ENCODE measurements at places on chromosomes 5 and 9.

- no peak for DNase-seq
Observed at GRCh38 chr5:74810915-74811314, 43.9 kb downstream of the NSA2 start.

DNA sequence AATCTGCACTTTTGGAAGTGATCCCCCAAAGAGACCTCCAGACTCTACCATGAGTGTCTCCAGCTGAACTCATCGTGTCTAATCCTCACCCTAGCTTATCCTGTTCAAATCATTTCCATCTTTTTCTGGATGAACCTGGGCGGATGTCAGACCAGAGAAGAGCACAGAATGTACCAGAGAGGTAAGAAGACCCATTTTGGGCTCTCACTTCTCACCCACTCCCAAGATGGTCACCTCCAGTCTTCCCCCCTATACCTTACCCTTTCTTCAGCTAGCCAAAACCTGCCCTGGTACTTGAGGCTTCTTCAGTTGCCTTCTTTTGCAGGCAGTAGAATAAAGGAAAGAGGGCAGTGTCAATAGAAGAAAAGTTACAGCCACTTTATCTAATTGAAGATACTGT is 27.9 kb upstream of the ANXA2R start:
- no peak for DNase-seq

DNA sequence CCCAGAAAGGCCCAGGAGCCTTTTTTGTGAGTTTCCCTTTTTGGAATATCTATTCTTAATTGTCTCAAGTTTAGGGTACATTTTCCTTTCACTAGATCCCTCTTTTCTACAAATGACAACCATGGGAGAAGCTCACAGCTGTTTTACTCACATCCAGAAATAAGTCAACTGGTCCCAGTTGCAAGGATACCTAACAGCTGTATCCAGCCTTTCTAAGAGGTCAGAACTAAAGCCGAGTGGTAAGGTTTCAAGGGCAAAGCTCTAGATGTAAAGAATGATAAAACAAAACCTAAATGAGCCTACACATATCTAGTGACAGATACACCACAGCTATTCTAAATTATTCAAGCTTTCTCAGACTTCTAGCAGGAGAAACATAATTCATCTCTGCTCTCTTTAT is 4.4 kb downstream of the FGF10 start:
- DNase-seq = no peak

DNA sequence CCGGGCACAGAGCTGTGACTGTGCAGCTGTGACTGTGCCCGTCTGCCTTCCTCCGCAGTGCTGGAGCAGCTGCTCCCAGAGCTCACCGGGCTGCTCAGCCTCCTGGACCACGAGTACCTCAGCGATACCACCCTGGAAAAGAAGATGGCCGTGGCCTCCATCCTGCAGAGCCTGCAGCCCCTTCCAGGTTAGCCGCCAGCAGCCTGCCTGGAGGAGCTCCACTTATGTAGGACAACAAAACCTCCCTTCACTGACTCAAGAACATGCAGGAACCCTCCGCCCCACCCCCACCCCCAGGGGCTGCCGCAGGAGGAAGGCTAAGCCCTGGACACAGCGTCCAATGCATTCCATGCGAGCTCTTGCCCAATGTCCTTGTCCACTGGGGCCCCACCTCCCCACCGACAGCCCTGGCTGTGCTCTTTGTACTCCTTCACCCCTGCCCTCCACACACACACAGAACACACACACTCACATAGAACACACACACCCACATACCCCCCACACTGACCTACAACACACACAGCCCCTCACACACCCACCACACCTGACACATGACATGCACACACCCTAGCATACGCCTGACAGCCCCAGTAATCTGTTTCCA is 27.9 kb downstream of the AFAP1L1 start:
- no peak for DNase-seq

- DNase-seq = no peak
Observed at GRCh38 chr9:88923653-88924288, 67.5 kb upstream of the S1PR3 start.

DNA sequence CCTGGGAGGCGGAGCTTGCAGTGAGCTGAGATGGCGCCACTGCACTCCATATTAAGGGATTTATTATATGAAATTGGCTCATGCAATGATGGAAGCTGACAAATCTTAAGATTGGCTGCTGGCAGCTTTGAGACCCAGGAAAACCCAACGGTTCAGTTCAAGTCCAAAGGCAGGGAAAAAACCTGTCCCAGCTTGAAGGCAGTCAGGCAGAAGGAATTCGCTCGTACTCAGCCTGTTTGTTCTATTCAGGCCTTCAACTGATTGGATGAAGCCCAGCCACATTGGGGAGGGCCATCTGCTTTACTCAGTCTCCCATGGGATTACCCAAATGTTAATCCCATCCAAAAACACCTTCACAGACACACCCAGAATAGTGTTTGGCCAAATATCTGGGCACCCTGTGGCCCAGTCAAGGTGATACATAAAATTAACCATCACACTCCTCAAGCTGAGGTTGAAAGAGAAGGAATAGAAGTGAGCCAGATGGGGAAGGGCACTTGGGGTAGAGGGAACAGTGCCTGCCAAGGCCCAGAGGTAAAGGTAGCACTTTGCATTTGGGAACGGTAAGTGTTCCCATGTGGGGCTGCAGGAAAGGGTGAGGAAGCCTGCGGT is 8.5 kb upstream of the ORM1 start:
- DNase-seq = no peak

DNA sequence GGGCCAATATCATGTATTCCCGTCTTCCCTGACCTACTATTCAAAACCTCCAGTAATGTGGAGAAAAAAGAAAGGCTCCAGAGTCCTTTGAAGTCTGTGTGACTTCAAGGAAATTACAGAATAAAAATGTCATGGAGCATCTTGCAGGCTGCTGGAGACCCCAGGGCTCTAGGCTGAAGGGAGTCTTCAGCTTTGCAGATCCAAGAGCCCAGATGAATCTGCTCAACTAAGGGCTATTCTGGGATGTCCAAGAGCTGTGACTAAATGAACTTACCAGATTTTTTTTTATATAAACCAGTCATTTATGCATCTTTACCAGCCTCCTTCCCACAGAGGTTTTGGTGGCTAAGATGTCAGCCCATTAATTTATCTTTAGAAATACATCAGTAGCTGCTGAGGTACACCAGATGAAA is 167.3 kb downstream of the MUSK start:
- DNase-seq = no peak

DNA sequence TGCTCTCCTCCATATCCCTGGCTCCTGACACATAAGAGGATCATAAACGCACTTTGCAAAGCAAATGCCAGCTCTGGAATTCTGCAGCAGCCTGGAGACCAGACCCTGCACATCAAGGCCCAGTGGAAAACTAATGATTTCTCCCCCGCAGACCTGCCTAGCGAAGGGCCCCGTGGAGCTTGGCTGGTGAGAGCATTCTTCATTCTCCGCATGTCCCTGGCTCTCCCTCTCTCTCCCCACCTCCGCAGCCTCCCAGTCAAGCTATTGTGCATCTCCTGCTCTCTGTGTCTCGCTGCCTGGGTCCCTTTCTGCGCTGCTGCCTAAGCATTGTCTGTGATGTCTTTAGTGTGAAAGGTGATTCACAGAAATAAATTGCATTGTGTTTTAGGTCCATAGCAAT is 46.7 kb downstream of the GRIA1 start:
- no peak for DNase-seq

- no peak for DNase-seq
Observed at GRCh38 chr5:154059039-154059430, 20.3 kb downstream of the MFAP3 start.

GRCh38 chr9:120693700-120694008 is 20.6 kb downstream of the MEGF9 start:
- DNase-seq = no peak

GRCh38 chr5:178350361-178351220 is 118.0 kb upstream of the PHYKPL start:
- no peak for DNase-seq

GRCh38 chr5:10556289-10556807 is 7.5 kb upstream of the ANKRD33B start:
- no peak for DNase-seq

GRCh38 chr5:32251871-32252458 is 60.8 kb downstream of the MTMR12 start:
- DNase-seq = no peak

GRCh38 chr9:111744363-111744762 is 50.4 kb downstream of the SHOC1 start:
- no peak for DNase-seq

- DNase-seq = no peak
Observed at GRCh38 chr5:2110137-2110933, 227.6 kb upstream of the IRX4 start.

DNA sequence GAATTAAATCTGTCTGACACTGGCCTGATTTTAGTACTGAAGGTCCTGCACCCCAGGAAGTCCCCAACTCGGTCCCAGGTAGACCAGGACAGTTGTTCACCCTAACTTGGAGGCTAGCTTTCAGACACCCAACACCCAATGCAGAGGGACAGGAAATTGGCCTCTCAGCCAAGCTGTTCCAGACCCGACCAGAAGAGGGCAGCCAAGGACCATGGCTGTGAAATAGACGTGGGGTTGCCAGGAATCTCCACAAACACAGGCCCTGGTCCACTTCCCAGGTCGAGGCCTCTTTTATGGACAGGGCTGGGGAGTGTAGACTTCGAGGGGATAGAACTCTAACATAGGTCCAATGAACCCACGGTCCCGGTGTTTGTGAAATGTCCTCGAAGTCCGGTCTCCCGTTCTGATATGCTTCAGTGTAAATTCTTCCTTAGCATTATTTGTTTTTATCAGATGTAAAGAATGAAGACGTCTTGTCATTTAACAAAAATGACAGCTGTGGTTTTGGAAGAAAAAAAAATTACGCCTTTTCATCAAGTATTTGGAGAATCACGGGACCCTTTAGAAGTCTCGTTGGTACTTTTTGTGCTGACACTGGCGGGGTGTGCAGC is 260.3 kb upstream of the ADAMTS16 start:
- DNase-seq = peak; percentile 46

GRCh38 chr5:1919750-1920149 is 37.0 kb upstream of the IRX4 start:
- DNase-seq = no peak

GRCh38 chr5:126811515-126812198 is 34.7 kb downstream of the LMNB1 start:
- peak; percentile 45 for DNase-seq

- DNase-seq = peak; percentile 15
Observed at GRCh38 chr5:102792705-102793104, 37.6 kb downstream of the PAM start.

GRCh38 chr5:32217886-32218396 is 43.8 kb upstream of the GOLPH3 start:
- DNase-seq = peak; percentile 37

GRCh38 chr5:180294411-180294810 is 2.5 kb upstream of the MAPK9 start:
- no peak for DNase-seq

- no peak for DNase-seq
Observed at GRCh38 chr5:111755345-111755941, 1.6 kb downstream of the NREP start.
